ENCODE measurements at places on chromosomes 13 and 19.

- no peak for DNase-seq
Measured at GRCh38 chr13:30972888-30973377, 40.5 kb downstream of the TEX26 start.

DNA sequence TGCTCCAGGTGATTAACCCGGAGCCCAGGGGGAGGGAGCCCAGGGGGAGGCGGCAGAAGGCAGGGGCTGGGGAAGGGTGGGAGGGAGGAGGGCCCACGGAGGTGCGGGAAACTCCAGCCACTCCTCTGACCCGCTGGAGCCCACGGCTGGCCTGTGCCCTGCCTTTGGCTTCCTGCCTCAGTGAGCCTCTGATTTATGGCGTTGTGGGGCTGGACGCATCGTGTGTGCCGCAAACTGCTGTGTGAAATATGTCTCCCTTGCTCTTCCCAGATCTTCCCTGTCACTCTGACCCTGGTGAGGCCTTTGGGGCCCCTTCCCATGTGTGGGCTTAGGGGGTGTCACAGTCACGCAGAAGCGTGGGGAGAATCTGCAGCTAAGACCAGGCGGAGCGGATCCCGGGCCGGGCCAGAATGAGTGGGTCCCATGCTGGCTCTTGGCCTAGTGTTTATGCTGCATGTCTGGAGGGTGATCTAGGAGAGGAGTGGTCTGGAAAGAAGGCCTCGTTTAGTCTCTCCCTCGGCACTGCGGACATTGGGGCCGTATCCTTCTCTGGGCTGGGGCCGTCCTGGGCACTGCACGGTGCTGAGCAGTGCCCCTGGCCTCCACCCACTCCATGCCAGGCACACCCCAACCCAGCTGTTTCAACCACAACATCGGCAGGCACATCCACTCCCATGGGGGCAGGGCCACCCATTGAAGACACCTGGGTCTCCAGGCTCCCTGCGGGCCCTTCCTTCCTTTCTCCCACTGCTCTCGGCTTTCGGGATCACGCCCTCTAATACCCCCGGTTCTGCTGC, 123.0 kb downstream of the KDM4B start:
- DNase-seq = no peak

DNA sequence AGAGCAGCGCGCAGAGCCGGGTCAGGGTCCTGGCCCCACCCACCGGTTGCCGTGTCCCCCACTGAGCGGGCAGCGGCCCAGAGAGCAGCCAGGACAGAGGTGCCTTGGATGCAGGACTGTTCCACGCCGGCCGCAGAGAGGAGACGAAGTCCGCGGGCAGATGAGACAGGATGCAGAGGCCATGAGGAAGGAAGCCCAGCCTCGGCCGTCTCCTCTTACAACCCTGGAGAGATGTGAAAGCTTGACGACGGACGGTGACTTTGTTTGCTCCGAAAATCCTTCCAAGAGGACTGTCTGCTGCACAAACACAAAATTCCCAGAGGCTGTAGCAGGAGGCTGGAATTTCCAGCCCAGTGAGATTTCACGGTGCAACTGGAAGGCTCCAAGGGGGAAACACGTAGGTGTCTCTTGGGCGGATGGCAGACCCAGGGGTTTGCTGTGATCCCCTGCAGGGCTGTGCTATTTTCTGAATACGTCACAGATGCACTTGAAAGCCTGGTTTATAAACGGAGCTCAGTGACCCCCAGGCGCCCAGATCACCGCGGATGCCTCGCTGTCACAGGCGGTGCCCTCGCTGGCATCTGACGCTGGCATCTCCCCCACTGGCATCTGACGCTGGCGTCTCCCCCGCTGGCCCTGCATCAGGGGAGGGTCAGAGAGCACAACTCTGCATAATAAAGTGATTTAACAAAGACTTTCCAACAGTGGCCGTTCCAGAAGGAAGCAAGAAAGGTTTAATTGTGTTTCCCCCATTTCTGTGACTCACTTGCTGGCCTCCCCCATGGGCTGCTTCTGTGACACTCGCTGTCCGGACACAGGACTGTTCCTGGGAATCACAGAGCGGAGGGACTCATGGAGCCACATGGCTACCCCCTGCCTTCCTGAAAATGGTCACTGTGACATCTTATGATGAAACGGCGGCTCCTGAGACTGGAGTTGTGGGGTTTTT, 62.0 kb upstream of the C13orf46 start:
- DNase-seq = no peak

- no peak for DNase-seq
Measured at GRCh38 chr13:49693191-49693733, 2.0 kb upstream of the EBPL start.

- DNase-seq = no peak
Measured at GRCh38 chr19:56294549-56294948, 20.1 kb downstream of the ZSCAN5A start.

DNA sequence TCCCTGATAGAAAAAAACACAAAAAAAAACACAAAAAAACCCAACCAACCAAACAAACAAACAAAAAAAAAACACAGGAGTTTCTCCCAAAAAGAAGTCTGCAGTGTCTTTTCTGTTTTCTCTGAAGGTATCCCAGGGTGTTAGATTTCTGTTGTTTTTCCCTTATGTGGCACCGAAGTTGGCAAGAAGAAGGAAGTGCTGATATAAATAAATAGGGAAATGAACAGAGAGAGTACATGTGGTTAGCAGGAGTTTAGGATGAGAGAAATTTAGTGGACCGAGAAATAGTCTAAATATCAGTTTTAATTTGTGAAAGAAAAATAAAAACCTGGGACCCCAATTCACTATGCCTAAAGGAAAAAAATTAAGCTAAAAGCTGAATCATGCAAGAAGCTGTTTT, 287.0 kb upstream of the SGCG start:
- DNase-seq = no peak

DNA sequence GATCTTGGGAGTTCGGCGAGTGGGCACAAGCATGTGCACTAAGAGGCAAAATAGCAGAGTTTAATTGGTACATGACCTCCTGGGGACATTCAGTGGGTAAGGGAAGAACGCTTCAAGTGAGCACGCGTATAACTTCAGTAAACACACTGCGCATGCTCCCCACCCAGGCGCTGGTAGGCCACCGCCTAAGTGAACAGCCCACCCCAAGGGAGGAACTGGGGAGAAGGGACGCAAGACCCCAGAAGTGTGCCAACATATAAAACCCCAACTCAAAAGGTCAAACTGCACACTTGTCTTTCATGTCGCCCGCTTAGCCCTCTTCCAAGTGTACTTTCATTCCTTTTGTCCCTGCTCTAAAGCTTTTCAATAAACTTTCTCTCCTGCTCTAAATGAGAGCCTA, 10.5 kb upstream of the NTN5 start:
- DNase-seq = no peak

GRCh38 chr19:31349160-31349881, at the start of gene TSHZ3:
TSS of gene TSHZ3 (minus strand) at chr19:31349436. CDS start at chr19:31349219, 217 bp downstream.
- DNase-seq = peak; percentile 24

GRCh38 chr19:46786236-46787039, 2.0 kb downstream of the SLC1A5 start:
- DNase-seq = peak; percentile 72

- DNase-seq = no peak
Measured at GRCh38 chr13:80072231-80072630, 268.7 kb downstream of the SPRY2 start.

- DNase-seq = no peak
Measured at GRCh38 chr13:113474179-113474578, 16.3 kb downstream of the DCUN1D2 start.

GRCh38 chr19:38252941-38253691, 3.1 kb downstream of the PPP1R14A start:
- DNase-seq = no peak

GRCh38 chr13:98856983-98857382, 104.5 kb upstream of the SLC15A1 start:
- no peak for DNase-seq

DNA sequence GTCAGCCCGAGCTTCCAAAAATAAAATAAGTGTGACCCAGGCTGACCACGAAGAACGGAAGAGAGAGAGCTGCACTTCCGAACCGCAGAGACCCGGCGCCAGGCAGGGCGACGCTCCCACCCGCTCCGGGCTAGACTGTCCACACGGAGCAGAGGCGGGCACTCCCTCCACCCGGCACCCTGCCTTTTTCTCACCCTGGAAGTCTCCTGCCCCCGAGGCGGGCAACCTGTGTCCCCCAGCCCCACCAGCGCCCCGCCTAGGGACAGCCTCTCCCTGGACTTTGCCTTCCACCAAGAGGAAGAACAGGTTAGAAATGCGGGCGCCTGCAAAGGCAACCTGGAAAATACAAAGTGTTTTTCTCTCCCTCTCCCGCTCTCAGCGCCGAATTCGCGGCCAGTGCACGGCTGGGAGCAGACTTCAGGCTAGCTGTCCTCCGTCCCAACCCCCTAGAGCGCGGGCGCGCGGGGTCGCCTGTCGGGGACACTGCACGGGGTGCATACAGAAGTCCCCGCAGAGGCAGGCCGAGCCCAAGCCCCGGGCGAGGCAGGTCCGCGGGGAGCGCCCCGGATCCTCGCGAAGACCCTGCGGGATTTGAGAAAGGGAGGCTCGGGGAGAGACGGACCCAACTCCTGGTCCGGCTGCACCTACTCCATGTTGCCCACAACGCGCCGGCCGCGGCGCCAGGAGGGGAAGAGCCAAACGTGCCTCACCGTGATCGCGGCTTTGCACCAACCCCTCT, 845 bp downstream of the SPRY2 start:
- DNase-seq = no peak

DNA sequence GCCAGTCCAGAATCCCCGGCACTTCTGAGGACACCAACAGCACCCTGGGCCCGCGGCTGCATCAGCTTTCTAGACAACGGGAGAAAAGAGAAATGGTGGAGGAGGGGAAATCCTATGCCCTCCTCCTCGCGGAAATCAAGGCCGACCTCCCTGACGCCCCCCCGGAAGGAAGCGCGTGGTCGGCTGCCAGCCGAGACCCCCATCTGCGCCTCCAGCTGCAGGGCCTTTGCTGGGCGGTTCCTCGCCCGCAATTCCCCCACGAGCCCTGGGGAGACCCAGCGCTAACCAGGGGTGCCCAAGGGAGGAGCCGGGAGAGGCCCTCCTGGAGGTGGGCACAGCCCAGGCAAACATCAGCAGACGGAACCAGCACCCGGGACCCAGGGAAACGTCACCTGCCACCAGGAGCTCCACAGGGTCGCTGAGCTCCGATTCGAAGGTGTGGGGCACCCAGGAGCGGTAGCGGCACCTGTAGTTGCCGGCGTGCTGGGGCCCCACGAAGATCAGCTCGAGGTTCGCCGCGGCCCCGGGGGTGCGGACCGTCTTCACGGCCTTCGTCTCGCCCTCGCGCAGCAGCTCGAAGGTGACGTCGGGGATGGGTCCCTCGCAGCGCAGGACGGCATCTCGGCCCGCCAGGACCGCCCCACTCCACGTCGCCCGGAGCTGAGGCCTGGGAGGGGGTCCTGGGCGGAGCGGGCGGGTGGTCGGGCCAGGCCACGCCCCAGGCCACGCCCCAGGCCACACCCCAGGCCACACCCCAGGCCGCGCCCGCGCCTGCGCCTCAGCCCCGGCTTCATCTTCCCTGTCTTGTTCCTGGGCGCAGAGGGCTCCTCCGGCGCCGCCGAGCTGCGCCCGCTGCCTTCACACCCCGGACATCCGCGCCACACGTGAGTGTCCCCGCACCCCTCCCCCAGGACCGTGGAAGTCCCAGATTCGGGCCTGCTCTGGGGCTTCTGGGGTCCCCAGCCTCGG, 6.0 kb downstream of the A1BG start:
- peak; percentile 49 for DNase-seq

- DNase-seq = no peak
Measured at GRCh38 chr19:57241176-57241575, 744 bp downstream of the ZNF805 start.

DNA sequence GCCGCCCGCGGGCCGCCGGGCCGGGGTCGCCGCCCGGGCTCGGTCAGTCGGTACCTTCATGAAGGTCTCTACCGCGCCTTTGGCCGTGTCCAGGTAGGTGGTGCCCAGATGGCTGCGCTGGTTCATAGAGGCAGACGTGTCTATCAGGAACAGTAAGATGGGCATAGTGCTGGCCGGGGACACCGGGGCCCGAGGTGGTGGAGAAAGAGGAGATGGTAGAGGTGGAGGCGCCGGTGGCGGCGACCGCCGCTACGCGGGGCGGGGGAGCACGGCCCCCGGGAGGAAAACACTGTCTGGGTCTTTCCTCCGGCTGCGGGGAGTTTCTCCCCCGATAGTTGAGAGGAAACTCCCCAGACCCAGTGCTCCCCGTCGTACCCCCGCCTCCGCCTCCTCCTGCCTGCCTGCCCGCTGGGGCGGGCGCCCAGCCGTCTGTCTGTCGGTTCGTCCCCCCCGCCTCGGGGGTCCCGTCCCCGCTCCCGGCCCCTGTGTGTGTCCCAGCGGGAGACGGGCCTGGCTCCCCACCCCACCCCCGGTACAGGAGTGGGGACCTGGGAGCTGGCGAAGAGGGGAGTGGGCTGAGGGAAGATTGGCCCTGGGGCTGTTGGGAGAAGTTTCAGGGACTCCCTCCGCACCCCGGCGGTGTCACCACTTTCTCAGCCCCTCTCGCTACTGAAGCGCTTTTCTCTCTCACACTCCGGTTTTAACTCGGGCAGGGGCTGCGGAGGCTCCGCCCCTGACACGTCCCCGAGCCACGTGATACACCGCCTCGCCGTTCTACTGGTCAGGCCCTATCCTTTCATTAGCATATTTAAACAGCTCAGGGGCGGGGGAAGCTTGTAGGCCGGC, at the start of gene INTS6:
Gene INTS6 (minus strand): TSS at position 676 of the 846 bp plus-strand sequence. CDS start 511 bp downstream, at position 165.
- DNase-seq = peak; percentile 98

- DNase-seq = no peak
Measured at GRCh38 chr13:111621164-111621563, 300.7 kb downstream of the TEX29 start.

DNA sequence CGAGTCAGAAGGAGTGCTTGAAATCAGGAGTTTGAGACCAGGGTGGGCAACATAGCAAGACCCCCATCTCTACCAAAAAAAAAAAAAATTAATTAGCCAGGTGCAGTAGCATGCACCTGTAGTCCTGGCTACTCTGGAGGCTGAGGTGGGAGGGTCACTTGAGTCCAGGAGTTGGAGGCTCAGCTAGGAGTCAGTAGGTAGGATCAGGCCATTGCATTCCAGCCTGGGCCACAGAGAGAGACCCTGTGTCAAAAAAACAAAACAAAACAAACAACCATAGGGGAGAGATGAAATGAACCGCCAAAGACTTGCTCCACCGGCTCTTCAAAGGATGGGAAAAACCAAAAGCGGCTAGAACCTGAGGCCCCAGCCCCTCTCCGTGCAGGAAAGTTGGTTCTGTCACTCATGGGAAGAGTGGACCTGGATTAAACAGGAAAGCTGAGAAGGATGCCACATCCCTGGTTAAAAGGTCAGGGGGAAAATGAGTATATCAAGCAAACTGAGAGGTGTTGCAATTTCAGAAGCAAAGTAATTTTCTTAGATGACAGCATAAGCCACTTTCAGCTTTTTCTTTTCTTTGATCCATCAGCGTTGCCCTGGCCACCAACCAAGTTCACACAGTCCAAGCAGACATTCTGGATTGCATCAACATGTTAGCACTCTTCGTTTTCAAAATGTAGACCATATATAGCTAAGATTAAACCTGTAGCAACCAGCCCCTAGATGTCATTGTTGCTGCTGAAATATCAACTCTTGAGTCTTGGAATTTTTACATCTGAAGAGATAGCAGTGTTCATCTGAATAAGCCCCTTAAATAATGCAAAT, 8.9 kb upstream of the ZNF507 start:
- DNase-seq = no peak

GRCh38 chr19:524062-524674, 7.4 kb upstream of the CDC34 start:
- no peak for DNase-seq
